GM19239 (cell line): ENCODE measurements at places on chromosomes 7 and 10.
A peak's percentile ranks its signal among the peaks of the same experiment; 100 is the strongest.

DNA sequence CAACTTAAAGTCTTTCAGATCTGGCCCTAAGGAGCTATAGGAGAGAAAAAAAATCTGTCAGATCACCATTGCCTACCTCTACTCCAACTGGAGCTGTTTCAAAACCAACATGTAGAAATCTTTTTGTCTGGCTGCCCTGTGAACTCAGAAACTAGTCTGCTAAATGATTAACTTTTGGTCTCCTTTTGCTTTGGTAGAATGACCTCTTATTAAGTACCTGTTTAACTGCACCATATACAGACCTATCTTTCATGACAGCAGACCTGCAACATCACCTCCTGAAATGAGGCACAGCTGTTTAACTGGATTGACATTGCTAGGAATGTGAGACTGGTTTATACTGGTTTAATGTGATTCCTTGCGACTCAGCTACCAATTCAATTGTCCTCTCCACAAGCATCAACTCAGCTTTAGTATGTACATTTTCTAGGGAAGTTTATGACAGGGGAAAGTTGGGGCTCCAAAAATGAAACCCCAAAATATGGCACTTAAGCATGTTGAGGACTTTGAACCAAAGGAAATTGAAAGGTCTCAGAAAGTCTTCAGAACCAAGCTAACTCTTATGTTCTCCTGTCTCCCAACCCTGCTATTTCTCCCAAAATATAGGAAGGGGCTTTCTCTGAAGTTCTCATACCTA is 1.8 kb downstream of the CYP3A43 start:
- peak; percentile 25 for DNase-seq

DNA sequence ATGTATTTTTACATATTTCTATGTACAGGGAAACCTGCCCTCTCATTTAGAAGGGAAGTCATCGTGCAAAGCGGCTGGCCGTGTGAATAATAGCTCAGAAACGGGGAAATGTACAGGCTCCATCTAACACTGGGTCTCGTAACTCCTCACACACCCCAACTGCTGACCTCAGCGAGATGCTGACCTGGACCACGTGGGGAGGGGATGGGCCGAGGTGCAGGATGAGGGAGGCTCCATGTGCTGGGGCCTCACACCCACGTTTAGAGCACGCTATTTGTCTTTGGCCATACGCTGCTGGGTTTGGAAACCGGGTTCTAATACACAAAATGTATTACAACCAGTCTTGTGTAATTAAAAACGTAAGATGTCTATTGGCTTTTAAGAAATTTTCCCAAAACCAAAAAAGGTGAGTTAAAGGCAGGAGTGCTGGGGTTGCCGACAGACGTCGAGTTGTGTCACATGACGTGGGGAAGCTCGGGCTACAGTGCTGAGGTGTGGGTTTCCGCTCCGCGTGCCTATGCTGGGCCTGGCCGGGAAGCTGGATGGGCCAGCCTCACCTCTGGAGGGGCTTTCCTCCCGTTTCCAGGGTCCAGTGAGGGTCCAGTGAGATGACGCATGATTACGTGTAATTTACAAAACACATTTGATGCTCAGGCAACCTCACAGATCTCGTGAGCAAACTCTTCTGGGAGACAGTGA is 215.6 kb downstream of the DNAJB6 start:
- no peak for DNase-seq

- no peak for DNase-seq
Observed at GRCh38 chr7:49060743-49061142, 136.4 kb downstream of the CDC14C start.

DNA sequence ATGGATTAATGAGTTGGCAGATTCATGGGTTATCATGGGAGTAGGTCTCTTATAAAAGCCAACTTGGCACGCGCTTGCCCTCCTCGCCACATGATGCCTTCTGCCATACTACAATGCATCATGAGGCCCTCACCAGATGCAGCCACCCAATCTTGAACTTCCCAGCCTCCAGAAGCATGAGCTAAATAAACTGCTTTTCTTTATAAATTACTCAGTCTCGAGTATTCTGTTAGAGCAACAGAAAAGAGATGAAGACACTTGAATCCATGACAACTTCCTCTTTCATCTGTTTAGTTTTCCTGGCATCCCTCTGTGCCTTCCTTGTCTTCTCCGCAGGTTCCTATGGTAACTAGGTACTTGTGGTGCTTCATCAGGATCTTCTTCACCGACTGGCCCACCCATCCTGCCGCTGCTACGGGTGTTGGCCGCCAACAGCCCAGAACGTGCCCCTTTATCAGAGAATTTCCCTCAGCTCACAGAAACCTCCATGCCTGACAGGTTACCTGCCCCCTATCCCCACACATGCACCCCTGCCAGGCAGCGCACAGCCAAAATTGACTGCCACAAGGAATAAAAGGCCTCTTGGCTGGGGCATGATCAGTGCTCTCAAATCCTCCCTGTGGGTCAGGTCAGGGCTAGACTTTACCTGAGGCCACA is 28.0 kb upstream of the PPIF start:
- DNase-seq, result no peak

- DNase-seq, result no peak
Observed at GRCh38 chr7:158573310-158573709, 14.3 kb downstream of the PTPRN2 start.

GRCh38 chr7:134922720-134923704 is 63.3 kb upstream of the AGBL3 start:
- no peak for DNase-seq

DNA sequence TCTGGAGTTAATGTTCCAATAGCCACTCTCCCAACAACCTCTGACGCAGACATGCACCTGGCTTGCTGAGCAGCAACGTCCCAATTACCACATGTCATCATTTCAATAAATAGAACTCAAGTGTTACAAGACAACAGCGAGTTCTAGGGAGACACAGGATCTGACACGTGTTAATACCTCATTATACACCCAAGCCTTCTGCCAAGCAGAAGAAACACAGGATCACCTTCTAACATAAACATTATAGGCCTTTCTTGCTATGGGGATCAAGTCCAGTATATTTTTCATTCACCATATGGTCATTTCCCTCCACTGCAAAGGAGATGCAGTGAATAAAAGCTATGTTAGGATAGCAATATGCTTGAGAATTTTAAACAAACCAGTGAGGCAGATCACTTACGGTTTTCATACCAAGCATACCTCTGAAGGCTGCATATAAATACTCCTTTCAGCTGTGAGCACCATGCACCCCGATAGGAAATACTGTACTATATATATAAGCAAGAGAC is 74.2 kb downstream of the JAZF1 start:
- DNase-seq, result no peak

DNA sequence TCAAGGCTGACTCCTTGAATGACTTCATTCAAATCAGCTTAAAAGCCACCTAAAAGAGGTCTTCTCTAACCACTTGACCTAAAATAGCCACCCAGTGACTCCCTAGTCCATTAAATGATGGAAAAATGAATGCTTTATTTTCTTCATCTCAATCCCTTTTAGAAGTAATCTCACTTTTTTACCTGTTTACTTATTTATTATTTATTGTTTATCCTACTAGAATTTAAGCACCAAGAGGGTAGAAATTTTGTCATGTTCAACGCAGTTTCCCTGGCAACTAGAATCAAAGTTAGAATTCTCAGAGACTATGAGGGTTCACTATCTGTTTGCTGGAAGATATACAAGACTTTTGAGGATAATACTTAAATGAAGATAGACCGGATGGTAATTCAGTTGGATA is at the start of gene LIPJ:
Gene LIPJ (plus strand): TSS at position 301 of the 400 bp plus-strand sequence. CDS start 3,926 bp downstream, outside the sequence.
- DNase-seq, result no peak
